ENCODE measurements at places on chromosomes 7 and 10. TPM values are rescaled to one million over a fixed set of nuclear protein-coding genes. Genes with fewer than 3 reads are reported as not detected.

DNA sequence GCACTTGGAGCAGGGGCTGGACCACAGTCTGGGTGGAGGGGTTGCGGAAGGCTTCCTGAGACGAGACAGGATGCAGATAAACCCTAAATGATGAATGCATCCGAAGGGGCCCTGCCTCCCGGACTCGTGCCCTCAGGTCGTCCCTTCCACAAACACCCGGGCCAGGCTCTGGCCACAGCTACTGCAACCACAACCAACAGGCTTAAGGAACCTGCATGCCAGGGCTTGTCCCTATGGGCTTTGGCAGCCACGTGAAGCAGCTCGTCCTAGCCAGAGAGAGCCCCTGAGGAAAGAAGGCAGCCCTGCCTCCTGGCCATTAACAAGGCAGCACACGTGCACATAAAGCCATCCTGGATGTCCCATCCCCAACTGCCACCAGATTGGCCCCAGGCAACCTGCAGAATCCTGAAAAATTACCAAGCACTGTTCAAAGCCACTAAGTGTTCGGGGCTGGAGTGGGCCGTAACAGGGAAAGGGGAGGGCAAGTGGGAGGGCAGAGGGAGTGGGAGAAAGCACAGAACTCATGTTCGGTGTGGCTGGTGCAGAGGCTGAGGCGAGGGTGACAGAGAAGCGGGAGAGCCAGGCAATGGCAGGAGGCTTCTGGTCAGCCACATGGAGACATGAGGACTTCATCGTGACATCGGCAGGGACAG, 62.7 kb downstream of the MAD1L1 start:
- H3K4me3 ChIP-seq: no peak overlapping the region
- DNase-seq: no peak
- H3K27me3 ChIP-seq: no peaks in the 10 kb centered on the region
- no peaks in the 10 kb centered on the region for H3K4me1 ChIP-seq

DNA sequence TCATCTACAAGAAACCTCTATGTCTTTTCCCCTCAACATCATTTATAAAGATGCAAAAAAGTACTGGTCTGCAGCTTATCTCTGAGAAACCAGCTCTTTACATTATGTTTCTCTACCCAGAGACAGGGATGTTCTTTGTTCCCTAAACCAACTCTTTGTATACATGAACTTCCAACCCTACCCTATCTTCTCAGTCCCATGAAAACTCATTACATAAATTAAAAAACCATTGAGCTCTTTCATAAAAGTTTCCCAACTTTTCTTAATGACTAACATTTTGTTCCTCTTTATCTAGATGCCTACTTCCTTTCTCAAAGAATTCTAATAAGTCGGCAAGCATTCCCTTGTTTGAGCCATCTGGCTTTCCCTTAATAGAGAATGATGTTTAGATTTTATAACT, 192.8 kb upstream of the AGK start:
- no peaks in the 10 kb centered on the region for H3K27me3 ChIP-seq
- no peak overlapping the region for H3K4me3 ChIP-seq
- no peaks in the 10 kb centered on the region for H3K36me3 ChIP-seq

DNA sequence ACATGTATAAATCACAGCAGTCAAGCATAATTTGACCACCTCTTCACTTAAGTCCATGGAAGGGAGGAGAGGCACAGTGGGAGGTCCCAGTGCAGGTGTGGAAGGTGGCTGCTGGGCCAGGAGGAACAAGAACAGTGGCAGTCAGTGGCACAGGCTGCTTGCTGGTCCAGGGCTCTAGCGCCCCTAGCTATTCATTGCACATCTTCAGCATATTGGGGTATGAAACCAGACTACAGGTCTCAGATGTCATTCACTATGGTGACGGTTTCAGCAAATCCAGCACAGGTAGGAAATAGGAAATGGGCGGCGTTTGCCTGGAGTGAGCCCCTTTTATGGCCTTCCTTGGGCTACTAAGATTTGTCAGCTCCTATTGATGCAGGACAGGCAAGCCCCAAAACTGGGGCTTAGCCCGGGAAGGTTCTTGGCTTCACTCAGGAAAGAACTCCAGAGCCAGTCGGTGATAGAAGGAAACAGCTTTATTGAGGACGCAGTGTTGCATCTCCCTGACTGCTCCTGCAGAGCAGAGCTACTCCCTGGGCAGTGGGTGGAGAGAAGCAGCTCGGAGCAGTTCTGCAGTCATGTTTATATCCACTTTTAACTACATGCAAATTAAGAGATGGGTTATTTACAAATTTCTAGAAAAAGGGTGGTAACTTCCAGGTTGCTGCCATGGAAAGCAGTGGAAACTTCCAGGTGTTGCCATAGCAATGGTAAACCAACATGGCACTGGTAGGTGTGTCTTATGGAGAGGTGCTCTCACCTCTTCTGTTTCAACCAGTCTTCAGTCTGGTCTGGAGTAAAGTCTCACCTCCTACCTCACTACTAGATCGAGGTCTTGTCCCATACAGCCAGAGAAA, 608.8 kb downstream of the PARD3 start:
- H3K27ac ChIP-seq: no peak overlapping the region
- DNase-seq: no peak
- no peaks in the 10 kb centered on the region for H3K36me3 ChIP-seq
- no peaks in the 10 kb centered on the region for H3K4me1 ChIP-seq
- no peaks in the 10 kb centered on the region for H3K27me3 ChIP-seq
- no peak overlapping the region for H3K4me3 ChIP-seq

DNA sequence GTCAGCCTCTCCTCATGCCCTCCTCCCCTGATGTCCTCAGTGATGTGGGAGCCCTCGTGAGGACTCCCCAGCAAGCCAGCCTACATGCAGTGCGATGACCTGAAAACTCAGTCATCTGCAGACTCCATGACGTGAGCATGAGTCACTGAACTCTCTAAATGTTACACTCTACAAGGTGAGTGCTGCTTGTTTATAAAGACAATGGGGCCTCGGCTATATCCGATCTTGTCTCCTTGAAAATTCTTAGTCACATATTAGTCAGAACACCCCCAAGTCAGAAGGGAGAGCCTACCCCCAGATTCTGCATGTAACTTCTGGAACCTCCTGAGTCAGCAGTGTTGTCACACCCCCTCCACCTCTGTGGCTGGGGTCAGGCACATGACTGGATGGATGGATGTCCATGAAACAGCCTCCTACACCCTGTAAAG, 673.8 kb downstream of the INHBA start:
- H3K4me3 ChIP-seq: no peak overlapping the region
- H3K4me1 ChIP-seq: no peaks in the 10 kb centered on the region
- peak; percentile 64 for DNase-seq
- H3K27ac ChIP-seq: no peak overlapping the region
- H3K36me3 ChIP-seq: no peaks in the 10 kb centered on the region

DNA sequence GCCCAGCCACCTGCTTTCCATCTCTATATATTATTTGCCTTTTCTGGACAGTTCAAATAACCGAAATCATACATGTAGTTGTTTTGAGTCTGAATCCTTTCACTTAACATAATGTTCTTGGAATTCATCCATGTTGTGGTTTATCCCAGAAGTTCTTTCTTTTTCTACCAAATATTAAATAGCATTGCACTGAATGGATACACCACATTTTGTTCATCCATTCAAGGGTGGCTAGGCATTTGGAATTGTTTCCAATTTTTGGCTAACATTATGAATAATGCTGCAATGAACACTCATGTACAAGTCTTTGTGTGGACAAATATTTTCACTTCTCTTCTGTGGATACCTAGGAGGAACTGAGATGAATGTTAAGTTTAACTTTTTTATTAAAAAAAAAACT, 18.0 kb downstream of the DNAJC1 start:
- no peak for DNase-seq
- H3K27ac ChIP-seq: no peak overlapping the region
- no peak overlapping the region for H3K4me3 ChIP-seq
- H3K27me3 ChIP-seq: no peaks in the 10 kb centered on the region
- no peaks in the 10 kb centered on the region for H3K36me3 ChIP-seq

The NRCAM gene
- 78.9 TPM for polyA plus RNA-seq
